Activated CD8-positive, alpha-beta T cell treated with anti-CD3 and anti-CD28 coated beads, Interleukin-2, amount 10 ng/mL, durations not matched to agents 7 days and 5 days (primary cell): ENCODE measurements at places on chromosomes 2 and 18. TPM values are rescaled to one million over a fixed set of nuclear protein-coding genes. Genes with fewer than 3 reads are reported as not detected.
A peak's percentile ranks its signal among the peaks of the same experiment; 100 is the strongest.

The DSC3 gene
- total RNA-seq: not detected

The SMYD1 gene
- total RNA-seq: not detected

The ABCG5 gene
- not detected for total RNA-seq

The IL36G gene
- total RNA-seq: not detected

The INHA gene
- not detected for total RNA-seq

The SPC25 gene
- total RNA-seq: 69.8 TPM

The TGFA gene
- total RNA-seq: not detected

The INPP5D gene
- total RNA-seq: 122 TPM

The CXCR2 gene
- 0.50 TPM for total RNA-seq

The DCDC2C gene
- total RNA-seq: not detected

GRCh38 chr2:72144274-72144631, 3.4 kb downstream of the CYP26B1 start:
- DNase-seq: no peak
- H3K4me1 ChIP-seq: peaks cover 26% of the 10 kb centered on the region
- H3K4me3 ChIP-seq: peak overlapping the region; percentile 8
- H3K27ac ChIP-seq: no peak overlapping the region
- H3K27me3 ChIP-seq: peaks cover 51% of the 10 kb centered on the region

- H3K27ac ChIP-seq: no peak overlapping the region
- peaks cover 50% of the 10 kb centered on the region for H3K27me3 ChIP-seq
- no peak overlapping the region for H3K4me3 ChIP-seq
Observed at GRCh38 chr18:37567061-37567993, 1.7 kb upstream of the CELF4 start.

DNA sequence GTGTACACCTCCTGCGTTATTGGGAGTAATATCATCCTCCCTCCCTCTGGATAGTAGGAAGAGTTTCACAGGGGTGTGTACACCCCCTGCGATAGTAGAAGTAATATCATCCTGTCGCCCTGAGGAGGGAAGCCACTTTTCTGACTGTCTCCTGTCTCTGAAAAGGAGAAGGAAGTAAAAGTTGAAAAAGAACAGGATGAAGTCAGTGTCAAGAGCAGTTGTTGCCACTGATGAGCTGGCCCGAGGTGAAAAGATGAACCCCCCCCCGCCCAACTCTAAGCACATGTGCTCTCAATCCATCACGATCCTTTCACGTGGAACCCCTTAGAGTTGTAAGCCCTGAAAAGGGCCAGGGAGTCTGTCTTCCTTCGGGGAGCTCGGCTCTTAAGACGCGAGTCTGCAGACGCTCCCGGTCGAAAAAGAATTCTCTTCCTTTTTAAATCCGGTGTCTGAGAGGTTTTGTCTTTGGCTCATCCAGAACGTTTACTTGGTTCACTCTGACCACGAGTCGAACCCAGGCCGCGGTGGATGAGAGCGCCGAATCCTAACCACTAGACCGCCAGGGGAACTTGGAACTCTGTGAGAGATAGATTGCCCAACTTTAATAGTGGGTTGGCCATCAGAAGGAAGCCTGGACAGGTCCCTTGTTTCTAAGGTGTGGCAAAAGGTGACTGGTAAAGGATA, 22.4 kb upstream of the NAGK start:
- no peak overlapping the region for H3K27ac ChIP-seq
- peak; percentile 44 for DNase-seq
- no peaks in the 10 kb centered on the region for H3K4me1 ChIP-seq
- H3K36me3 ChIP-seq: no peaks in the 10 kb centered on the region
- no peaks in the 10 kb centered on the region for H3K27me3 ChIP-seq

- H3K27me3 ChIP-seq: no peaks in the 10 kb centered on the region
- no peaks in the 10 kb centered on the region for H3K36me3 ChIP-seq
- no peak overlapping the region for H3K4me3 ChIP-seq
- no peak for DNase-seq
Observed at GRCh38 chr2:25939257-25939668, 43.0 kb downstream of the KIF3C start.

DNA sequence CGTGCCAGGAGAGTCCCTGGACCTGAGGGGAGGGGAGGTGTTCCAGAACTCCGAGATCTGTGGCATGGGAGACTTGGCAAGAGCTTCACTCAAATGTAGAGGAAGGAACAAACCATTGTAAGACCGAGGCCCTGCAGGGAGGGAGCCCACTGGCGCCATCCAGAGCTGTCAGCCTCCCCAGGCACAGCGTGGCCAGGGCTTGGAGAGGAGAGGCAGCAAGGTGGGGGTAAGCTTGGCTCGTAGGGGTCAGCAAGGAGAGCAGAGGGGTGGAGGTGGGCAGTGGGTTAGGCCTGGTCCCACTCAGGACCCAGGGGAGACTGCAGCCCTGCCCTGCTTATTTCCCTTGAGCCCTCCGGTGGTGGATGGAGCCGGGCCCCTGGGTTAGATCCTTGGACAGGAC, 3.6 kb downstream of the TMEM177 start:
- peaks cover 7% of the 10 kb centered on the region for H3K36me3 ChIP-seq
- peaks cover 5% of the 10 kb centered on the region for H3K27me3 ChIP-seq
- no peak overlapping the region for H3K27ac ChIP-seq

GRCh38 chr2:189763908-189764661, 1.5 kb upstream of the OSGEPL1 start:
- H3K4me3 ChIP-seq: no peak overlapping the region
- DNase-seq: no peak
- peaks cover 18% of the 10 kb centered on the region for H3K36me3 ChIP-seq
- no peak overlapping the region for H3K27ac ChIP-seq

- H3K27me3 ChIP-seq: no peaks in the 10 kb centered on the region
- no peak overlapping the region for H3K27ac ChIP-seq
- H3K4me1 ChIP-seq: no peaks in the 10 kb centered on the region
- H3K4me3 ChIP-seq: no peak overlapping the region
Observed at GRCh38 chr2:81675641-81676040, 1371.1 kb upstream of the LRRTM1 start.

DNA sequence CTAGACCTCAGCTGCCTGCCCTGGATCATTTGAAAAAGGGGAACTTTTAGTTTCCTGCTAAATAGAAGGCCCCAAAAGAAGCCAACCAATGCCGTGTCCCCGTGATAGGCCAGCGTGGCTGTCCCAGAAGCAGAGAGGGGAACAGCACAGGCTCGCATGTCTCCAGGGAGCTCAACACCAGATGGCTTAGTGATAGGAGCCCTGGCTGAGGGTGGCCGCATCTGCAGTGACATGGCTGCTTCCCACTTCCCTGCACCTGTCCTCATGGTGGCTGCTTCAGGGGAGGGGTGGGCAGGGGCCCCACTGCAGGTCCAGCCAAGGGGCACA, 79.6 kb downstream of the MBP start:
- peak overlapping the region; percentile 100 for H3K27ac ChIP-seq
- no peak overlapping the region for H3K4me3 ChIP-seq
- peaks cover 64% of the 10 kb centered on the region for H3K4me1 ChIP-seq

DNA sequence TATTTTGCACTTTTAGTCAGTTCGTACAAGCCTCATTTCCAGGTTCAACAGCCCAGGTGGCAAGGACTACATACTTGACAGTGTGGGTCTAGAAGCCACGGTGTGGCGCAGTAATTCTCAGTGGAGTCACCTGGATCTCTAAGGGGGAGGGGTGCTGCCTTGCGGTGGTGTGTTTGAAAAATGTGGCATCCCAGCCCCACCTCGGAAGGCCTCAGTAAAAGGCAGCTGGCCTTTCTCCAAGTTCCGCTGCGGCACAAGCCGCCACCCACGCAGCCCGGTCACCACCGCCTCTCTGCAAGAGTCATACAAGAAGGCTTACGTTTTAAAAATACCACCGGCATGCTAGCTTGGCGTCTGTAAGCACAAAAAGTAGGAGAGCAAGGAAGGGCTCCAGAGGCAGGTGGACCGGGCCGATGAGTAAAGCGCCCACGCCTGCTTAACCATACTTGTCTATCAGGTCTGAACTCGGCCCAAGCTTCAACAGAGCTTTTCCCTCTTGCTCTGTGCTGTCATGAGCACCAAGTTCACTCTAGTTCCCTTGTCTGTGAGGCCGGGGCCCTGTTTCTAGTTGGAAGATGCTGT, 49.5 kb downstream of the SPRED2 start:
- H3K27ac ChIP-seq: peak overlapping the region; percentile 40
- H3K4me1 ChIP-seq: peaks cover 32% of the 10 kb centered on the region
- H3K4me3 ChIP-seq: peak overlapping the region; percentile 50
- H3K27me3 ChIP-seq: peaks cover 19% of the 10 kb centered on the region

DNA sequence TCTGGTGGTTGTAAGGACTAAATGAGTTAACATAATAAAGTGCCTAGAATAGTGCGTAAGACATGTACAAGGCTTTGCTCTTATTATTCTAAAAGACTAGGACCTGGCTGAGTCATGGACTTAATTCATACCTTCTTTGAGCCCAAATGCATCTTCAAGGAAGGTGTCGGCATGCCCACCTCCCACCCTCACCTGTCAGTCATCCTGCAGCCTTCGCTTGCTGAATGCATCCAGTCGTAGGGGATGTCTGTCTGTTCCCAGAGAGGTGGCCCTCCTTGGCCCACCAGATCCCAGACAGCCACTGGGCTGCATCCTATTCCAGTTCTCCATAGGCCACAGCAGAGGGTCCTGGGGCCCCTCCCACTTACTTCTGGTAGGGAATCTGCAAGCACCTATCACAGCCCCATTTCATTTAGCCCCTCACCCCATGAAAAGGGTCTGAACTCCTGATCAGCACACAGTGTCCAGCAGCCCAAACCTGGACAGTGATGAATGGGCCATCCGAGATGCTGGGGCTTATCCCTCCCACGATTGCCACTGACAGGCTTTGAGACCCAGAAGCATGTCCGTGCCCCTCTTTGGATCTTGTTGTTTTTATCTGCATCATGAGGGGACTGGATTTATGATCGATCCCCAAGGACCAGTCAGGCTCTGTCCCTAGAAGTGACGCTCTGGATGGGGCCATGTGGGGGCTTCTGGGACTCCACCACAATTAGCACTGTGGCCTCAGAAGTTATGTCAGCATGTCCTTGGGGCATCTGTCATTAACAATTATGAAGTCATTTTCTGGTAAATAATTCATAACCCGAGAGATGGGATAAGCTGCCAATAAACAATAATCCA, 101.1 kb downstream of the KLHL29 start:
- no peak overlapping the region for H3K4me3 ChIP-seq
- peaks cover 44% of the 10 kb centered on the region for H3K4me1 ChIP-seq
- peaks cover 32% of the 10 kb centered on the region for H3K27me3 ChIP-seq

GRCh38 chr2:153575171-153575853, 96.8 kb upstream of the RPRM start:
- H3K4me3 ChIP-seq: no peak overlapping the region
- H3K36me3 ChIP-seq: no peaks in the 10 kb centered on the region
- H3K4me1 ChIP-seq: no peaks in the 10 kb centered on the region
- no peaks in the 10 kb centered on the region for H3K27me3 ChIP-seq

GRCh38 chr18:12041561-12041960, 52.1 kb upstream of the ANKRD62 start:
- peaks cover 16% of the 10 kb centered on the region for H3K27me3 ChIP-seq
- no peak overlapping the region for H3K4me3 ChIP-seq
- no peak for DNase-seq
- no peak overlapping the region for H3K27ac ChIP-seq
- no peaks in the 10 kb centered on the region for H3K36me3 ChIP-seq
- H3K4me1 ChIP-seq: peaks cover 1% of the 10 kb centered on the region

GRCh38 chr2:110678457-110679336, 834 bp upstream of the BUB1 start:
- H3K27ac ChIP-seq: peak overlapping the region; percentile 94
- peak; percentile 41 for DNase-seq
- H3K4me1 ChIP-seq: peaks cover 35% of the 10 kb centered on the region
- H3K36me3 ChIP-seq: peaks cover 27% of the 10 kb centered on the region

DNA sequence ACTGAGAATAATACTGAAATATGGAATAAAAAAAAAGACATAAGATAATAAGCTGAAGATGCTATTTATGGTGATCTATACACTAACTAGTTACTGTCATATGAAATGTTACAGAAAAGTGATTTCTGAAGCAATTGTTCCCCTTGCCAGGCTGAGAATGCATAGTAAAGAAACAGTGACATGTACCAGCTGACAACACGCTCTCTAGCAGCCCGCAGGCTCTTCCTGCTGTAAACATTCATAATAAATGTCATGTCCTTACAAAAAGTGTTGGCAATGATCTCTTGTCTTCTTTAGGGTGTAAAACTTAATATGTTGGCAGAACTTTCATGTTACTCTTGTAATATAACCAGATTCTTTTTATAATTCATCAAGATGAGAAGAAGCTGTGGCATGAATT, 1171.3 kb downstream of the DSC3 start:
- no peak overlapping the region for H3K27ac ChIP-seq
- H3K4me3 ChIP-seq: no peak overlapping the region
- no peak for DNase-seq

DNA sequence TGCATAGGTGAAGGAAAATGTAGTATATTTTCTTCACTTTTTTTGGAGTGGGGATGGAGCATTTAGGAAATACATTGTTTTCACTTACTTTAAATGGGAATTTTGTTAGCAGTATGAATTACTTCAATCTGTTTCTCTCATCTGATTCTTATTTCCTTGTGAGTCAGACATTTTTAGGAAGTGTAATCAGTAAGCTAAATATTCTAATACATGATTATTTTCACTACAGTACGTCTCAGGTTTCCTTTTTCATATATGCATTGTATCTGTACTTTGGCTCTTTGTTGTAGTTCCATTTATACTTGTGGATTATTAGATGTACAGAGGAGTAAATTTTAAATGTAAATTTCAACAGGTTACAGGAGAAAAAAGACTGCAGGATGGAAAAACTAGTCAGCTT, 27.9 kb downstream of the GPD2 start:
- H3K4me3 ChIP-seq: no peak overlapping the region
- H3K27ac ChIP-seq: no peak overlapping the region
- H3K36me3 ChIP-seq: no peaks in the 10 kb centered on the region
- no peak for DNase-seq
- no peaks in the 10 kb centered on the region for H3K4me1 ChIP-seq
